DMS153 (cell line): ENCODE measurements at places on chromosomes 13 and 19.

- no peak for DNase-seq
Measured at GRCh38 chr19:15287496-15287895, 44.8 kb downstream of the BRD4 start.

DNA sequence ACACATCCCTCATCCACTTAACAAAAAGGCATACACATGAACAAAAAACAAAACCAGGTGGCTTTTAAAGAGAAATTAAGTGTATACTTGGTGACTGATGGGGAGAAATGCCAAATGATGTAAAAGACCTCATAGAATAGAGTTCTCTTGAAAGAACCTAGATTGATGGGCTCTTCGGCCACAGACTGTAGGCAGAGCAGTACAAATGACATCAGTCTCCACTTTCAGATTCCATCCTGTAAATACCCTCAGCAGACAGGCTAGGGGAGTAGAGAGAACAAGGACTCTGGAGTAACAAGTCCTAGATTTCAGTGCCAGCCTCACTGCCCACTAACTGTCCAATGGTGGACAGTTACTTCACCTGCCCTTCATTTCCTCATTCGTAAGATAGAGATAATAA, 203.8 kb downstream of the MZT1 start:
- DNase-seq, result no peak

DNA sequence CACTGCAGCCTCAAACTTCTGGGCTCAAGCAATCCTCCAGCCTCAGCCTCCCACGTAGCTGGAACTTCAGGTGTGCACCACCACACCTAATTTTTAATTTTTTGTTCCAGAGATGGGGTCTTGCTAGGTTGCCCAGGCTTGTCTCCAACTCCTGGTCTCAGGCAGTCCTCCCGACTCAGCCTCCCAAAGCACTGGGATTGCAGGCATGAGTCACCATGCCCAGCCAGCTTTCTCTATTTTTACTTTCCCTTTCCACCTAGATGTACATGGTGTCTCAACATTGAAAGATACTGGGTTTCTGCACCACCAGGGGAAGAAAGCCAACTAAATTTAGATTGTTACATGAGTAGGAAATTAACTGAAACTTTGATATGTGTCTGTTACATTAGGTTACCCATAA, 13.8 kb upstream of the ZNF846 start:
- no peak for DNase-seq

DNA sequence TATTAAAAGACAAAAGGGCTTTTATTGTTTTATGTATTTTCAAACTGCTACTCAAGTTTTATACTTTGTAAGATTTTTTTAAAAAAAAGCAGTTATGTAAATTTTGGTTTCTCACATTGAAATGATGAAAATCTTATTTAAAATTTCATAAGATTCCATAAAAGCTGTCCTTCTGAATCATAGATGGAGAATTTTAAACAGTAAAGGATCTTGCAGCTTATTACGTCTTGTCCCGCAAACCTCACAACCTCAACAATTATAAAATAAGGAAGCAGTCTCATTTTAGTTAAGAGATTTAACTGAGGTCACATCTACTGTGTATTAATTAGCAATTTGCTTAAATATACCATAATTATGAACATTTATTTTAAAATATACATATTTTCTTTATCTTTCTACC, 581.0 kb upstream of the SPRY2 start:
- no peak for DNase-seq

DNA sequence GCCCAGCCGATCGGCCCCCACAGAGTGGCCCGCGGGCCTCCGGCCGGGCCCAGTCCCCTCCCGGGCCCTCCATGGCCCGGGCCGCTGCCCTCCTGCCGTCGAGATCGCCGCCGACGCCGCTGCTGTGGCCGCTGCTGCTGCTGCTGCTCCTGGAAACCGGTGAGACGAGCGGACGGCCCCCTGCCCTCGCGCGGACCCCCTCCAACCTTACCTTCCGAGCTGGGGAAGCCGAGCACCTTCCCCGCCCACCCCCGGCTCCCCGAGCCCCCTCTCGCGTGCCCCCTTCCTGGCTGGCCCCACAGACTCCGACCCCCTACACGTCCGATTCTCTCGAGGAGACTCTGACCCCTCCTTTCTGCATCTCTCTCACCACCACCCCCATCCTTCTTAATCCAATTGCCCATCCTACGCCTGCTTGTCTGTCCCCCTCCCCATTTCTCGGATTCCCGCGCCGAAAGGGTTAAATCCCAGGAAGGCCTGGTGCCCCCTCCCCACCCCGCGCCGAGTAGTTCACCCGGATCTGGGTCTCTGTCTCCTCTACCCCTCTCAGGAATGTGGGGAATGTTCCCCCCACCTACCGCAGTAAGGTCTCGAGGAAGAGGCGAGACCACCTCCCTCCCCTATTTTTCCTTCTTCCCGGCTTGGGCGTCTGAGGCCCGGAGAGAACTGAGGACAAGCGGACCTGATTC, 502 bp downstream of the NECTIN2 start:
- DNase-seq, result no peak

- no peak for DNase-seq
Measured at GRCh38 chr19:11931051-11931450, 6.1 kb downstream of the ZNF700 start.

- no peak for DNase-seq
Measured at GRCh38 chr13:73778242-73778864, 355.9 kb downstream of the KLF12 start.

DNA sequence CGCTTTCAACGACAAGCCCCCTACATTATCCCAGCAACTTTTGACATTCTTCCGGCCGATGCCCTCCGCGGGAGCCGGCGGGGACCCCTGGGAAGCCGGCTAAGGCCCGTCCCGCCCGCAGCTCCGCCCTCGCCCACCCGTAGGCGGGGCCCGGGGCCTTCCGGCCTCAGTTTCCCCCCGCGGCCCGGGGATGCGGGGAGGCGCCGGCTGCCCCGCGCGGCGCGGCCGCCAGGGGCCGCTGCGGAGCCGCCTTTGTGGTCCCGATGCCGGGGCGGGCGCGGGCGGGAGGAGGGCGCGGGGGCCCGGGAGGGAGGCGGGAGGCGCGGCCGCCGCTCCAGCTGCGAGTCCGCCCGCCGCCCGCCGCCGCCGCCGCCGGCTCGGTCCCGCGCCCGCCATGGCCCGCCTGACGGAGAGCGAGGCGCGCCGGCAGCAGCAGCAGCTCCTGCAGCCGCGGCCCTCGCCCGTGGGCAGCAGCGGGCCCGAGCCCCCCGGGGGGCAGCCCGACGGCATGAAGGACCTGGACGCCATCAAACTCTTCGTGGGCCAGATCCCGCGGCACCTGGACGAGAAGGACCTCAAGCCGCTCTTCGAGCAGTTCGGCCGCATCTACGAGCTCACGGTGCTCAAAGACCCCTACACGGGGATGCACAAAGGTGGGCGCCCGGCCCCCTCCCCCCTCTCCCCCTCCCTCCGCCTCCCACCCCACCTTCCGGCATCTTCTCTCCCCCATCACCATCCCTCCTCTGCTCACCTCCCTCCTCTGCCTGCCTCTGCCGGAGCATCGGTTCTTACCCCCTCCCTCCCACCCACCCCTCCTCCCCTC, at the start of gene CELF5:
CELF5 (plus strand) TSS at position 316 of the 823 bp plus-strand sequence; CDS start at position 395, 79 bp downstream.
- peak; percentile 2 for DNase-seq

DNA sequence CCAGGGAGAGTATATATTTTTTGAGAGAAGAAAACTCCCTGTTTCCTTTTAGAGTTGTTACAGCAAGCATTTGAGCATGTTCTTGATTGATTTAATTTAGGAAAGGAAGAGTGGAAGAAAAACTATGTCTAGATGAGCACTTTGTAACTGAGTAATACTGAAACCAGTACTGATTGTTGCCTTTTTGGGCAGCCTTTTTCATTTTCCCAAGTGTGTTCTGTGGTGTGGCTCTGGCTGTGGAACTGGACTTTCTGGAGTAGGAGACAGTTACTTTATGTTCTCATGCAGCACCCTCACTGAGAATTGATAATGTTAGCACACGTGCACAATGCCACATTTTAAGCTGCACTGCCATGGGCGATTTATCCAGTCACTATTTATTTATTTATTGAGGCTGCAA, 211.5 kb downstream of the LMO7 start:
- DNase-seq, result no peak

DNA sequence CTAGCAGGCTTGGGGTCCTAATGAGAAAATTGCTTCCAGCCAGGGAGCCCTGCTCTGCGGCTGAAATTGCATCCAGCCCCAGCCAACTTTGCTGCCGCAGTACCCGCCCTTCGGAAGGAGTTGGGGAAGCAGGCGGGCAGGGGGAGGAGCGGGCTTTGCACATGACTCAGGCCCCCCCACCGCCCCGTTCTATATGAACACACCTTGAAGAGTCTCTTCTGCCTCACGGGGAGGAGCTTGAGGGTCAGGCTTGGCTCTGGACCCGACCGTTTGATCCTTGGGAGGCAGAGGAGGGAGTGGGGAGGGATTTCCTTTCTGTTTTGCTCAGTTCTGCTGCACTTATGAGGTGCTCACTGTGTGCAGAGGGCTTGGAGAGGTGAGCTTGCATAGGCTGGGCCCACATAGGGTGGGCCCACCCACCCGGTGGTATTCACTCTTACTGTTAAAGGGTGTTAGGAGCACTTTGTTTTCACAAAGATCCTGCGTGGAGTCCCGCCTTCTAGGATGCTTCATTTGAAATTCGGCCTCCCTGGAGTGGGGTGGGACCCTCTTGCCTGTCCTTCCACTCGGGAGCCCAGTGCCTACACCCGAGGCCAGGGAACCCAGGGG, 46.5 kb downstream of the LYL1 start:
- DNase-seq, result no peak

GRCh38 chr13:46866150-46866549, 30.7 kb downstream of the HTR2A start:
- no peak for DNase-seq

DNA sequence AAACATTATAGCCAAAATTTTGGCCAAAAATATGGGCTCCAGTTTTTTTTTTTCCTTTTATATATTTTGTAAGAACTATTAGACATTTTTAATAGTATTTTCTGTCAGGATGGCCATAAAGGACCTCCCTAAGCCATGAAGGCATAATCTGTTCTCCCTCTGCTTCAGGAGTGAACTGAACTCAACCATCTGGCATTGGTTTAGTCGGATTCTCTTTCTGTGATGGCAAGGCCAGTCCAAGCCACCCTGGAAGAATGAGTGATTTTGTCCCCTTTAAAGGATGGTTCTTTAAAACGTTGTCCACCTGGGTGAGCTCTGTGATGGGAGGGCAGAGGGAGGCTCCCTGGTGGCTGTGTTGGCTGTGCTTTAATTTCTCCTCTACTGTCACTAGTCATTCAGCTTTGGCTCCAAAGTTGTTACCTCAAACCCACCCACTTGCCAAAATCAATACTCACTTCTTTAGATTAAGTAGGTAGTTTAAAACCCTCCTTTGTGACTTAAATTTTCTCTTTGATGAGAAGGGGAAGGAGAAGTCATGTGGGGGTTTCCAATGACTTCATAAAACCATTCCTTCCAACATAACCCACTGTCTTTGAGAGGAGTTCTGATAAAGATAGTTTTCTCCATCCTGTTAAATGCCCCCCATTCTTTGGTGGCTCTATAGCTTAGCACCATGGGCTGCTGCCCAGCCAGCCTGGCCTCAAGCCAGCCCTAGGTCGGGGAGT, 4.4 kb downstream of the TNFRSF19 start:
- DNase-seq, result no peak

DNA sequence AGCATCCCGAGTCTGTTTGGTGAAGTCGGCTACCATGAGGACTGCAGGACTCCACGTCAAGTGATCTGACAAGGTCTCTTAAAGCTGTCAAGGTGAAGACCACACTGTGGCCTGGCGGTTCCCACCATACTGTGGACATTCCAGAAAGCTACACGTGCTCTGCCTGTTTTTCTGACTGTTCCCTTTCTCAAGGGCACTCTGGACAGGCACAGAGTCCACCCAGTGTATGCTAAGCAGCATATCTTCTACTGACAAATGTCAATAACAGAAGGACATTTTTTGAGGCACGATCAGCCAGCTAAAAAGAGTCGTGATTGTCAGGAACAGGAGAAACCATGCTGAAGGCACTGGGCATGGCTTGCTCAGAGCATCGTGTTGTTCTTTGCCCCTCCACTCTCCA, 12.8 kb upstream of the WASF3 start:
- no peak for DNase-seq

DNA sequence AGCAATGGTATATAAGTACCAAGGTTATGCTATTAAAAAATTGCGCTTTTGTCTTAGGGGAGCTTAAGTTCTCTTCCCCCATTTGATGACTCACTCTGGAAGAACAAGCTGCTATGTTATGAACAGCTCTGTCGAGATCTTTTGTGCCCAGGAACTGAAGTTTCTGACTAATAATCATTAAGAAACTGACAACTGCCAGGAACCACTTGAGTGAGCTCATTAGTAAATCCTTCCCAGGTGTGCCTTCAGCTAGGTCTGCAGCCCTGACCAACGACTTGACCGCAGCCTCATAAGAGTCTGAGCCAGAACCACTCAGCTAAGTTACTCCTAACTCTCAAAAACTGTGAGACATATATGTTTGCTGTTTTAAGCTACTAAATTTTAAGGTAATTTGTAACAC, 147.8 kb downstream of the SLITRK6 start:
- DNase-seq, result no peak

DNA sequence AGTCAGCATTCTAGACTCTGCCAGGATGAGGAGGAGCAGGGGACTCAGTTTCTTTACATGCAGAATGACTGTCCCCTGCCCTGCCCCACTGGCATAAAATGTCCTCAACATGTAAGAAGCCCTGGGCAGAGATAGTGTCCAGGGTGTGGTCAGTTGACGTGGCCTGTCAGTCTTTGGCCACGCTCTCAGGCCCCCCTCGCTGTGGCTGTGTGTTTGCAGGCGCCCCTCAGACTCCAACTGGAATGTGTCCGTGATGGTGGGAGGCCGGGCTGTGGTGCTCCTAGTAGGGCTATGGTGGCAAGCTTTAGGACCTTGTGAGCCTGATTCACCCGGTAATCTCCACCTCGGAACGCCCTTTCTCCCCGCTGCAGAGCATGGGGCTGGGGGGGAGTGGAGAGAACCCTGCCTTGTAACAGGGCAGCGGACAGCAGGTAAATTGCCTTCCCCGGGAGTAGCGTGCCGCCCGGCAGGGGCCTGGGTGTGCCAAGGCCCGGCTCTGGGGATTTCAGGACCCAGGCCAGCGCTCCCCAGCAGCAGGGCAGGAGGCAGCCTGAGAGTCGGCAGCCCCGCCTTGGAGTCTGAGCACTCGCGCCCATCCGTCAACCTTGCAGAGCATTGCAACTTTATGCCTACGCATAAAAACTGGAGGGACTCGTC, 62.3 kb downstream of the CHST8 start:
- no peak for DNase-seq

DNA sequence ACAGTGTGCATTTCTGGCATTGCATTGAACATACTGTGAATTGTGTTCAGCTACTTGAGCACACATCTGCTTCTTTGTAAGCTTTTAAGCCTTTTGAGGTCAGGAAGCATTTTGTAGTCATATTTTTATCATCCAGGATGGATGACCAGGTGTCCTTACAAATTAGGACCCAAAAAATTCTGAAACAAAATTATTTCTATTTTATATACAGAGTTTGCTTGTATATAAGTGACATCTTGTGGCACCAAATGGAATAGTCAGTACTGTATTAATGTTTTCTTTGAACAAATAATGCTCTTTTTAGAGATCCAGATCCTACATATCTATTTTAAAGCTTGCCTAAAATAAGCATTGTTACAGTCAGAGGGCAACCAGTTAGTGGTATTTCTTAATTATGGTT, 9.5 kb upstream of the SUPT20H start:
- no peak for DNase-seq

- no peak for DNase-seq
Measured at GRCh38 chr19:39053276-39054090, 21.1 kb upstream of the FBXO27 start.
